ENCODE measurements at places on chromosomes 16 and 17.

DNA sequence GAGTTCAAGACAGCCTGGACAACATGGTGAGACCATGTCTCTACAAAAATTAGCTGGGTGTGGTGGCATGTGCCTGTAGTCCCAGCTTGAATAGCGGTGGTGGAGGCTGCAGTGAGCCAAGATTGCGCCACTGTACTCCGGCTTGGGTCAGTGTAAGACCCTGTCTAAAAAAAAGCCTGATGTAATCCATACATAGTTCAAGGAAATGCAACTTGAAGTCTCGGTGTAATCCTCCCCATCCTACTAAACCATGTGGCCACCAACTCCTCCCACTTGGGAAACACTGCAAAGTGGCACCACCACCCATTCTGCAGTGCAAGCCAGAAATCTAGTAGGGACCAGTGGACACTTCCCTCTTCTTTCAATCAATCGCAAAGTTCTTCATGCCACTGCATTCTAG, 5.4 kb upstream of the KPNB1 start:
- no peak for DNase-seq

GRCh38 chr17:53806473-53806872, 16.3 kb upstream of the KIF2B start:
- DNase-seq = no peak

DNA sequence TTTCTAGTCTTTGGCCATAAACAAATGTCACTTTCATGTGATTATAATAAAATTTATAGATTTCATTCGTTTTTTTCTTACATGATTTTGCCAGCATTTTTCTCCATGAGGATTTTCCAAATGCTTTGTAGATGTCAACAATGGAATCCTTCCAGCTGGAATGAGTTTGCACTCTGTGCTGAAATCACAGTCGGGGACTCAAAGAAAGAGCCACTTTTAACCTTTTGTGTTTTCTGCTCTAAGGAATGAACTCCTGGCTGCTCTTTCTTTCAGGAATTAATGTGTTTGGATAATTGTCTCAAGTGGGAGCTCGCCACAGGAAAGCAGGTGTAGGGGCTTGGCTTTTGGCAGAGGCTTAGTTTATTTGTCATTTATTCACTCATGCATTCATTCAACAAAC, 372.3 kb upstream of the SALL1 start:
- DNase-seq = no peak

GRCh38 chr17:16478649-16479048, 13.3 kb downstream of the LRRC75A start:
- no peak for DNase-seq

- no peak for DNase-seq
Observed at GRCh38 chr16:73794994-73795393, 501.6 kb upstream of the PSMD7 start.

DNA sequence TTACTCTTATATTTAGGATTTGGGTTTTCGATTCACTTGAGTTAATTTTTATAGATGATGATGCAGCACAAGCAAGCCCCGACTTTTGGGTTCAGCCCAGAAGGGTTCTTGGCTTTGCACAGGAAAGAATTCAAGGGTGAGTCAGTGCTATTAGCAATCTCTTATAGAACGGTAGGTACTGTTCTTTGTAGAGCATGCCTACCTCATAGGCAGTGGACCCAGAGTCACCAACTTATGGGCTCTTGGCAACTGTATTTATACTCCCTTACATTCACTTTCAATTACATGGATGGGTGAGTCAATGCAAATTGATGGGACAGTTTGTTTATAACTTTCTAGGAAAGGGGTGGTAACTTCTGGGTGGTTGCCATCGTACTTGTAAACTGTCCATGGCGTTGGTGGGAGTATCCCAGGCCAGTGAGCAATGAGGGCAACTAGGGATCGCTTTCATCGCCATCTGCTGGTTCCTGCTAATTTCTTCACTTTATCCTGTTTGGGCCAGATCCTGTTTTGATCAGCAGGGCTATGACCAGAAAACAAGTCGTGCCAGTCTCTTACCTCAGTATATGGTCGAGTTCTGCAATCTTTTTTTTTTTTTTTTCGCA, 362.6 kb downstream of the CNTNAP4 start:
- no peak for DNase-seq

GRCh38 chr17:2002767-2003329, 22.3 kb downstream of the RTN4RL1 start:
- DNase-seq = no peak

GRCh38 chr17:50830994-50831393, 4.4 kb upstream of the WFIKKN2 start:
- DNase-seq = no peak

- no peak for DNase-seq
Observed at GRCh38 chr16:11675561-11676511, 7.6 kb downstream of the SNN start.

GRCh38 chr17:40614431-40615067, 33.1 kb downstream of the SMARCE1 start:
- no peak for DNase-seq

DNA sequence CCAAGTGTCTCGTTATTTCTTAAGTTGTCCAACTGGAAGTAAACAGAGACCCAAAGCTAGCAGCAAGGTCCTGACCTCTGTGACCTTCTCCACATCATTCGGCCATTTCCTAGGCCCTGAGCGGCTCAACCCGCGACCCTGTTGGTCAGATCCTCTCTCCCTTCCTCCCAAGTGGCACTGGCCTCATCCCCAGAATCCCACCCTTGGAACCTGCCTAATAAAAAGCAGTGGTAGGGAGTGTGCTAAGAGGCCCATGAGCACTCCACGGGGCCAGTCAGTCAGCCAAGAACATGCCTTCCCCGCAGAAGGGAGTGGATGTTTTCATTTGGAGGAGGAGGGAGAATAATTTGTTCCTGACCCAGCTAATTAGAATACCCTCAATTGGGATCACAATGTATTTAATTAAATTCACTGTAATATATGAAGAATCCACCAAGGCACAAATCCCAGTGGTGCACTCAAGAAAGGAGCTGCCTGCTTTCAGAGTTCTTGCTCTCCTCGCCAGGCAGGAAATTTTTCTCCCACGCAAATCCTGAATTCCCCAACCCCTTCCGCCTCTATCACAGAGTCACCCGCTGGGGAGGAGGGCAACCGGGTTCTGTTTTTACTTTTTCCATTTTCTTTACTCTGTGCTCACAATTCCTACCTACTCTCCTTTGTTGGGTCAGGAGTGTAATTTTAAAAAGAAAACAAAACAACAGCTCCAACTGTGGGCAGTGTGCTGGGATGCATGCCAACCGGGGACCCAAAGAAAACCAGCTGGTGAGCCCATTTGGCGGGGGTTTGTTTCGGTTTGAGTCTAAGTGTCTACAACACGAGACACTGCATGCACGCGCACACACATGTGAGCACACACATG, 153.4 kb downstream of the ZFHX3 start:
- no peak for DNase-seq

- no peak for DNase-seq
Observed at GRCh38 chr16:65313936-65314626, 192.2 kb upstream of the CDH11 start.
